ENCODE measurements at places on chromosomes 1 and 21.

DNA sequence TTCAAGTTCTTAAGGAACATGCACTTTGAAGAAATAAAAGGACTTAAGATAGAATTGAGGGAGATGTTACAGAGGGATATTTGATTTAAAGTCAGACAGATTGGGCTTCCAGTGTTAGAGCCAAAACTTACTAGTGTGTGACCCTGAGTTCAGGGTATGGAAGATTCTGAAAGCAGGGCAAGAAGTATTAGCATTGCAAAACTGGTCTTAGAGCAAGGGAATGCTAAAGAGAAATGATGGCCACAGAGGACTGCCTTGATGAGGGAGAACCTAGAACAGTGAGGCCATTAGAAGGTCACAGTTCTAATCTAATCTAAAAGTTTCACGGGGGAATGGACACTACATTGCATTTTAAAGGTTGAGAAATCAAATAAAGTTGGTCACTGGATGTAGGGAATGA lies 45.5 kb downstream of the UROD start:
- DNase-seq = no peak

GRCh38 chr1:177926201-177926600 lies 43.7 kb downstream of the SEC16B start:
- DNase-seq = no peak

DNA sequence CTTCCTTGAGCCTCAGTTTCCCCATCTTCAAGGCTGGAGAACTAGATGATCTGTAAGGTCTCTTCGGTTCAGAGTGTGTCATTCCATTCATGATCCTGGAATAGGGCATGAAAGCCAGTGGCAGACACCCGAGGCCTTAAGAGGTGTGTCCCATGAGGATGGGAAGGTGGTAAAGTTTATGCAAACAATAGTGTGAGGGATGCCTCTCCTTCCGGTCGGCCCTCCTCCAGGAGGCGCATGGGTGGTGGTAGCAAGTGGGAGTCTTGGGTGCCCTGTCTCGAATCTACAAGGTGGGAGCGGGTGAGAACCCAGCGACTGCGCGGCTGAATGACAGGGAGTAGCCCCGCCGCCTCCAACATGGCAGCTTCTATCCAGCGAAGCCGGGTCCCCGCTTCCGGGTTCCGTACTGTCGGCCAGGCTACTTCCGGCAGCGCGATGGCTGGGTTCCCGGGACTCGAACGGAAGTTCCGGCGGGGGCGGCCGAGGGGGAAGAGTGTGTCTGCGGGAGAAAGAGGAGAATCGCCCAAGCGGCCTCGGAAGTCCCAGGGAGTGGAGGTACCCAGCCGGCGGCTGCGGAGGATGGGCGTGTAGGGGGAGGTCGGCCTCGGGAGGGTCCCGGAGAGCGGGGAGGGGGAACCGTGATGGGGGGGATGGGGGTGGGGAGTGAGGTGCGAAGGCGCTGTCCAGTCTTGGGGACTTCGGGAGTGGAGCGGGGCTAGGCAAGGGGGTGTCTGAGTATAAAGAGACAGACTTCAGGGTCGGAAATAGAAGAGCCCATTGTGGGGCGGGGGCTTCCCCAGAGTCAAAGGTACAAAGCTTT lies at the start of gene LYPLA2:
TSS of gene LYPLA2 (plus strand) at position 450 of the 820 bp plus-strand sequence. CDS start 1,538 bp downstream, outside the sequence.
- peak; percentile 92 for DNase-seq

- peak; percentile 49 for DNase-seq
Observed at GRCh38 chr1:220888417-220888986, 9.3 kb downstream of the HLX start.

GRCh38 chr1:169044296-169044695 lies 62.2 kb upstream of the ATP1B1 start:
- DNase-seq = no peak

DNA sequence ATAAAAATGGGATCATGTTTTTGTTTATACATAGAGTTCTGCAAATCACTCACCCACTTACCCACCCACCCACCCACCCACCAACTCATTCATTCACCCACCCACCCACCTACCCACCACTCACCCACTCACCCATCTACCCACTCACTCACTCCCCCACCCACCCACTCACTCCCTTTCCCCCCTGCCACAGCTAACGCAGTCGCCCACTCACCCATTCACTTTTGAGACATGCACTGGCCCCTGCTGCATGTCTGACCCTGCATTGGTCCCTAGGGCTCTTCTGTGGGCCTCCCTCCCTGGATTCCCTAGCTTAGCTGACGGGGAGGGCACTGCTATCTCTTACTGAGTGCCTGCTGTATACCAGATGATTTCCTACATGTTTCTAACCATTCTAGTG lies 100.4 kb upstream of the CSF3R start:
- no peak for DNase-seq

All from ecto neural progenitor cell (in vitro differentiated cells).